ENCODE measurements at places on chromosomes 2 and 18.
A peak's percentile ranks its signal among the peaks of the same experiment; 100 is the strongest.

GRCh38 chr18:56576826-56577573 lies 61.4 kb downstream of the TXNL1 start:
- no peak for DNase-seq

GRCh38 chr2:49248506-49248905 lies 94.2 kb upstream of the FSHR start:
- no peak for DNase-seq

GRCh38 chr2:62527478-62528210 lies 21.6 kb upstream of the TMEM17 start:
- no peak for DNase-seq

DNA sequence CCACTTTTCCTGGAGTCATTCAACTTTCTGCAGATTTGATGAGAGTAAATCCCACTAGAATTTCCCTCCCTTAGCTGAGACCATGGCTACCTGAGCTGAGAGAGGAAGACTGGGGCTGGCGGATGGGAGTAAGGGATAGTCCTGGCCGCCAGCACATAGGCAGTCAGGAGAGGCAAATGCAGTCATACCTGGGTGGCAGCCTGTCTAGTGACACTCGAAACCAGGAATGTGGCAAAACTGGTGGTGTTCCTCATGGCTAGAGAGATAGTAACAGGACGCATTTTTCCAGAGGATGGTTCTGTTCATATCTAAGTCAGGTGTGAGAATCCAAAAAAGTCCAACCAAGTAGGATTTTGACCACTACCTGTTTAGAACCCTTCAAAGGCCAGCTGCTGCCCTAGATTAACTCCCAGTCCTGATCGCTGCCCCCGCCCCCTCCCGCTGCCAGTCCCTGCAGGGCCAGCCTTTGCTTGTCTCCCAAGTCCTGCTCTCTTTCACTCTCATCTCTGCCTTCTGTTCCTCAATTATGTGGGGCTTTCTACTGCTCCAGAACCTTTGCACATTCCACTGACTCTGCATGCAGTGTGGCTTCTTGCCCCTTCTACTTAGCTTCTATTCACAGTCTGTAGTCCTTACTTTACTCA lies 17.4 kb upstream of the SCG2 start:
- no peak for DNase-seq

DNA sequence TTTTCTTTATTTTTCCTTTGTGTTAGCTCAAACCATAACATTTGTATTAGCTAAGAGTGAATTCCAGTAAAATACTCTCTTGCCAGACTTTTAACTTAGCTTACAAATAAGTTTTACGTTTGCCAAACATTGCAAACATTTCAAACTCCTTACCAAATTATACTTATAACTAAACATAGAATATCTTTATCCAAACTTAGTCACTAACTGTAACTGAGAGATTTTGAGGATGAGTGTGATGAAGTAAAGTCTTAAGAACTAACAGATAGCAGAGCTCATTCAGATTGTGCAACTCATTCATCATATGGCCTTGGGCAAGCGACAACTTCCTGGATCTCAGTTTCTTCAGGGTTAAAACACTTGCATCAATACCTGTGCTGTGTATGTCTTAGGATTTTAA lies 533.7 kb downstream of the TDRD15 start:
- DNase-seq: no peak

DNA sequence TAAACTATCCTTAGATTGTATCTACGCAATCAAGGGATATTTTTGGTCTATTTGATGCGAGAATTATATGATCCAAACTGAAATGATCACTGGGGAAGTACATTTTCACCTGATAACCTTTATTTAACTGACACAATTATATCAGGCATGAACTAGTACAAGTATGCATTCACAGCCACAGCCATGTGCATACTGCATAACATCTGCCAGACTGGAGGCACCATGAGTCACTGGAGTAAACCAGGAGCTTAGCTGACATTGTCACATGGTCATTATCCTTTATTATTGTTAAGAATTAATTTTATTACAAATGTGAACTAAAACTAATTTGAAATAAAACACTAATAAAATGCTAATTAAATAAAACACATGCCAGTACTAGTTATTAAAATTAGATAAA lies 1127.1 kb downstream of the DPP10 start:
- DNase-seq: peak; percentile 43

DNA sequence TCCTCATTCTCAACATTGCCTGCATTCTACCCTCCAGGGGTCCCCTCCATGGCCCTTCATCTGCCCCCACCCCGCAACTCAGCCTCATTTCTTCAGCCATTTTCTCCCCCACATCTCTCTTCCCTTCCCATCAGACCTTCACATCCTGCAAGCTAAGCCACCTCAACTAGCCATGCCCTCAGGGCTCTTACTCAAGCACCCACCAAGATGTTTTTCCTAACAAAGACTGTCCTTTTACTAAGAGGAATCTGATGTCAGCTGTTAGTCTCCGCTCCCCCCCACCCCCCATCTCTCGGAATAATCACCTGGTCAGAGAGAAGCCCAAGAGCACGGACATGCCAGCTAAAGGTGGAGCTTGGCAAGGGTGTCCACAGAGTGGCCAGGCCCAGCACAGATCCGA lies 4.7 kb upstream of the CAPN10 start:
- no peak for DNase-seq

DNA sequence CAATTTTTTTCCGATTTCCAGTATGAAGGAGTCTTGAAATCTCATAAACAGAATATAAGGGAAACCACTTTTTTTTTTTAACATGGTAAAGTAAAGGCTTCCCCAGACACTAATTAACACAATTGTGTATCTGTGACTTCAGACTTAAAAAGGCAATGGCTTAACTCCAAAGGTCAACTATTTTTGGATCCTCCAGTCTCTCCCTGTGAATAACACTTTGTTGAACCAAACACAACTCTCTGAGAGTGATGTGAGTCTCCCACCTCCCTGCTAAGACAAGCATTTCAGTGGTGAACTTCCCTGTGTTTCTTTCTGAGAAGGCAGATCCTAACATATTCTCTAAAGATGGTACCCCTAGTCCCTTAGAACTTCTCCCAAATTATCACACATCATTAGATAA lies 219.6 kb upstream of the RBBP8 start:
- no peak for DNase-seq

- no peak for DNase-seq
Observed at GRCh38 chr18:6741232-6741663, 11.7 kb downstream of the ARHGAP28 start.

DNA sequence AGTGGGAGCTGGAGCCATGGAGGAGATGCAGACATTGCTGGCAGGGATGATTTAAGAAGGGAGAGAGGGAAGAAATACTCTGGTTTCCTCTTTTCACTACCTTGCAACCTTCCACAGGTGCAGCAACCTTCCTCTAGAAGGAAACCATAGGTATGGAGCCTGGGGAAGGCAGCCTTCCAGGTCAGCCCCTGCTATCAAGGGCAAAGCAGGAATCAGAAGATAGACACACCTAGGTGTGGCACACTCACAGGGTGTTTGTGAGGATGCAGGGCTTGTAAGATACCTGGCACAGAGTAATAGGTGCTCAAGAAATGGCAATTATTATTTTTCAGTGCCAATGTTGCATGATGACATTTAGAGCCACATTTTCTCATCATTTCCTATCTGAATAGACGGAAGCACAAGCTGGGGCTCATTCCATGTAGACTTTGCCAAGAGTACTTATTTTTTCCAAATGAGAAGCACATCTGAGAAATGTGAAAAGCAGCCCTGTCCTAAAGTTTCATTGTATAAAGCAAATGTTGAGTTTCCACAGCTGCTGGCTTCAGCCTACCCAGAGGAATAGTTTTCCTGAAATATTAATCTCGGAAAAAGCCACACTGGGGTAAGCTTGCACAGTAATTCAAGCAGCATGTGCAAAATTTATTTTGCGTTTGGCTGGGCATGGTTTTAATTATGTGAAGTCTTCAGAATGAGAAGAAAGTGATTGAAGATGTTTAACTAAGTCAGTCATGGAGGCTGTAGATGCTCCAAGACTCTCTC lies 20.6 kb downstream of the EVA1A start:
- DNase-seq: no peak

DNA sequence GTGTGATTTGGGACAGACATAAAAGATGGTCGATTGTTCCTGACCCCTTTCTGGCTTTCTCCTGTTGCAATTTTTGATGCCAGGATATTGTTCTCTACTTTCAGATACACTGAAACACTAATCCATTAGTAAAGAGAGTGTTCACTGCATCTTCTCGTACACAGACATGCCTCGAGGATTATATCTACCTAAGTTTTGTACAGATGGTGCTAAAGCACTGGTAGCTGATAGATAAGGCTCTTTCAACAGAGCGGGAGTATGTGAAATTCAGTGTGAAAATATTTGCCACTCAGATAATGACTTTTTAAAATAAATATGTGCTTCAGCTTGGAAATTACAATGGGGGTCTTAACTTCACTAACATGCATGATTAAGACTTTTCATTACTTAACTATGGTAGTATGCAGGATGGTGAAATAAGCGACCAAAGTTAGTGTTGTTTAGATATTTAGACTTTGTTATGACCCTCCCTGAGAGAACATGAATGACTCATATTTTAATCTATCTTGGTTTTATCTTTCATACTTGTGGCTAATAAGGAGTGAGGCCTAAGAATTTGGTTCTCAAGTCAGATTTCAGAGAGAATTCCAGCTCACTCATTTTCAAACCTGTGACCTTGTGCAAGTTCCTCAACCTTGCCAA lies 474.9 kb downstream of the NRXN1 start:
- DNase-seq: no peak

- peak; percentile 46 for DNase-seq
Observed at GRCh38 chr2:70247364-70248180, 856 bp downstream of the TIA1 start.

DNA sequence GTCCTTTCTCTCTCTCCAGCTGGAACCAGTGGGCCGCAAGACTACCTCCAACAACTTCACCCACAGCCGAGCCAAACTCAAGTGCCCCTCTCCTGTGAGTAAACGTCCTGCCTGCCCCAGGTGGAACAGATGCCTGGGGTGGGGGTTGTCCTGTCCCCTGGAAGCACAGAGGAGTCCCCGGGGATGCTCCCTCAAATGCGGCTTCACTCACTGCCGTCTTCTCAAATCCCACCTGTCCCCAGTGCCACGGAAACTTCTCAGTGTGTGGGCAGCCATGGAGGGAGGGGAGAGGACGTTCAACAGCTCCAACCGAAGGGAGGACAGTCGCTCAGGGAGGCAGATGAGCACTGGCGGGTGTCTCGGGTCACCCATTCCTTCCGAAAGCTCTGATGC lies 110.7 kb upstream of the PPP1CB start:
- DNase-seq: no peak

DNA sequence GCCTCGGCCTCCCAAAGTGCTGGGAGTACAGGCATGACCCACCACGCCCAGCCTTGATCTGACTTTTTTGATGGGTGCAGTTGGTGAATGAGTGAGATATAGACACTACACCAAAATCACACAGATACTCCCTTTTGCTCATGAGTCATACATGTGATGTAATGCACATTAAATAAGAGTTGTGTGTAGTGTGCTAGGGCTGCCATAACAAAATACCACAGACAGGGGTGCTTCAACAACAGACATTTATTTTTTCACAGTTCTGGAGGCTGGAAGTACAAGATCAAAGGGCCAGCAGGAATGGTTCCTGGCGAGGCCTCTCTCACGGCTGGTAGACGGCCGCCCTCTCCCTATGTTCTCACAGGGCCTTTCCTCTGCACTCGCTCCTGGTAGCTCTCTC lies 46.6 kb downstream of the GBX2 start:
- DNase-seq: no peak

DNA sequence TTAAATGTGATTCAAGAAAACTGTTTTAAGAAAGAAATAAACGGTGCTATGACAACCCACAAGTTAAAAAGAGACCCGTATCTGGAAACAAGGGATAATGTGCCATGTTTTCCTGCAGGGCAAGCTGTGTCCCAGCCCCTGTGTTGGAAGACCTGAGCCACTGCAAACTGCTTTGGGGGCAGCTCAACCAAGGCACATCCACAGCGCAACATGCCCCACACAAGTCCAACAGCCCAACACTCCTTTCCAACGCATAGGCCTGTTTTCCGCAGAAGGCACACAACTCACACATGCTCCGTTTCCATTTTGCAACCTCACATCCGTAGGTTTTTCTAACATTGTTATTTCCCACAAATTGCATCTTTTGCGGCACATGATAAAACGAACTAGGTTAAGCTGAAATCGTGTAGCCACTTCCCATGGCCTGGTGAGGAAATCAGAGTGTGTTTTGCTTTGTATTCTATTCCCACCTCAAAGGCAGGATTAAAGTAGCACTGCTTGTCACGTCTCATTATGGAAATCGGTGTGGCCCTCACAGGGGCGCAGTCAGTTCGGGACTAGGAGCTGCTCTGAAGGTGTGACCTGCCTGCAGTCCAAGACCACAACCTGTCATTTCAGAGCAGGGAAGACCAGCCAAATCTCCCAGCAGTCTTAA lies 50.5 kb upstream of the ZNF516 start:
- DNase-seq: no peak

DNA sequence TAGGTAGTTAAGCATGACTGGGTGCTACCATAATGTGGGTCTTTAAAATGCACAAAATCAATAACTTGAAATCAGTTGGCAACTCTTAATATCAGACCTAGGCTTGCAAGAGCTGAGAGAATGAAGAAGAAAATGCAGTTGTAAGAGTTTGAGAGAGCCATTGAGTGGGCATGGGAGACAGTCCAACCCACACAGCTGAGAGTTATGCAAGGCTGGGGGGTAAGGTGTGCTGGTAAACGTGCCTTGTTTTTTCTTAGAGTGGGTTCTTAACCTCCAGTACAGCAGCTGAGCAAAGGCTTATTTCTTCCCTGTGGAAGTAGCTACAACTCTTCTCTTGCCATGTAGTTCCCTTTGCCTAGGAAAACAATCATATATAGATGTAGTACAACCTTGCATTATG lies 20.2 kb upstream of the CCDC178 start:
- no peak for DNase-seq

- no peak for DNase-seq
Observed at GRCh38 chr2:33240178-33240577, 236.3 kb upstream of the RASGRP3 start.

DNA sequence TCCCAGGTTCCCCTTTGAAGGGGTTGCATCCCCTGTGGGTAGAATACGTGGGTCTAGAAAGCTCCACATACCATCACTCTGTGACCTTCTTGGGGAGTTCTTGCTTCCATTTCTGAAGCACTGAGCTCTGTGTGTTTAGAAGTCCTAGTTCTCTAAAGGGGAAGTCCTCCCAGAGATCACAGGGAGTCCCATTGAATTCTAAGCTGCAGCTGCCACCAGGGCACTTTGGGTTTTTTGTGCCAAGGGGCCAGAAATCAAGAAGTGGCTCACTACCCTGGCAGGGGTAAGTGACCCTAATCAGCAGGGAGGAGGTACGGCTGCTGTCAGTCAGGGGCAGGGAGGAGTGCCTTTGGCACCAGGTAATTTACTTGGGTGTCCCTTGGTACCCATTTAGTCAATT lies 70.9 kb downstream of the EHD3 start:
- DNase-seq: no peak

Measured in NCI-H1694 (cell line).